ENCODE measurements at places on chromosomes 7 and 10.

- DNase-seq: no peak
These were observed 87.6 kb downstream of the HTR7 start for GRCh38 chr10:90769946-90770841.

GRCh38 chr10:47042780-47043750, 131.8 kb downstream of the PTPN20 start:
- no peak for DNase-seq

GRCh38 chr10:109866168-109866994, 56.9 kb downstream of the XPNPEP1 start:
- DNase-seq: no peak

DNA sequence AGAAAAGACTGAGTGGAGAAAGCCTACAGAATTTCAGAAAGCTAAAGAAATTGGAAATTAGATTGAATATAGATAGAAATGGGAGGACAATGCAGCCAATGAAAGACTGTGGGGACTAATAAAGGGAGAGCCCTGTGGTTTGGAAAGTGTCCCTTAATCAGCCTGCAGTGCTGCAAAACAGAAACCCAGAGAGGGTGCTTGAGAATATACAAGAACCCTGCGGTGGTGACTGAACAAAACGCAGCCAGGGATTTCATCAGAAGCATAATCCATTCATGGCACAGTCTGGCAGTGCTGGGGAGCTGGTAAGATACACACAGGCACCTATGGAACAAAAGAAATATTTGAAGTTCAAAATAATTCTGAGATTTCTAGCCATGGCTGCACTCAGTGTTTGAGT, 19.1 kb downstream of the CEP41 start:
- DNase-seq: no peak

DNA sequence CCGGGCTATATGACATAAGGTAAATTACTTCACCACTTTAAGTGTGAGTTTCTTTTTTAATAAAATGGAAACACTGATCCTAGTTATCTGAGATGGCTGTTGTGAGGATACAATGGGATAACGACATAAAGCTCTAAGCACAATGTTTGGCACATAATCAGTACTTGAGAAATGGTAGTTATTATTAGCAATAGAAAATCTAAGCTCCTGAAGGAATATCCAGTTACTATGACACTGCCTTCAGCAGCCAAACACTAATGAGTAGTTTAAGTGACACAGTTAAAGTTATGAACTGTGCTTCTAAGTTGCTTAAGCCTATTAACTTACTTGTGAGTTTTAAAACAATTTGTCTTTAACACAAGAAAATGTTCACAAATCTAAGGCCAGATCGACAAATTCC, 96.8 kb downstream of the ELAPOR2 start:
- DNase-seq: no peak

DNA sequence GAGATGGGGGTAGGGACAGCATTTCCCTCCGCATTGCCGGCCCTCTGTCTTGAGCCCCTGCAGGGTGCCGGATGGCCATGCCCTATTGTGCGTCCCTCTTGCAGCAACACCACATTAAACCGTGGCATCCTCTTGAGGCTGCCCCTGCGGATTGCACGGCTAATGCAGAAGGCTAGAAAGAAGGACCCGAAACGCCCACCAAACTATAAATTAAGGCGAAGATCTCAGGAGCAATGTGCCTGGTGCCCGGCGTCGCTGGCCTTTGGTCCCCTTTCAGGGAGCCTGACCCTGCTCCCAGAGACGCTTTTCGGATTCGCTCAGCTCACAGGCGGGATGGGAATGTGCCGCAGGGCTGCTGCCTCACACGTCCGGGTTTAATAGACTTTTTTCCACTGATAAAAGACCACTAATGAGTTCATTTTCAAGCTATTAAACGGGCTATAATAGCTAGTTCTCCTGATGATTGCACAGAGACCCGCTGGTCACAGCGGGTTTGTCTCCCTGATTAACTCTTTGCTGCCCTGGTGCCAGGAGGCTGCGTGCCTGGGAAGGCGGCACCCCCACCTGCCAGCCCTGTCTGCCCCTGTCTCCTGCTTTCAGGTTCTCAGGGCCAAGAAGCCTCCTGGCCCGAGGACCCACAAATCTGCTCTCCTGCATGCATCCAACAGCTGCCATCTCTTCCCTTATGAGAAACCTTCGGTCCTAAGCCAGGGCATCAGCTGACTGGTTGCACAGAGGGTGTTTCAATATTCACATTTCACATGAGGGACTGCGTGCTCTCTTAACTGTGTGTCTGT, 128.3 kb downstream of the ADARB2 start:
- DNase-seq: no peak

DNA sequence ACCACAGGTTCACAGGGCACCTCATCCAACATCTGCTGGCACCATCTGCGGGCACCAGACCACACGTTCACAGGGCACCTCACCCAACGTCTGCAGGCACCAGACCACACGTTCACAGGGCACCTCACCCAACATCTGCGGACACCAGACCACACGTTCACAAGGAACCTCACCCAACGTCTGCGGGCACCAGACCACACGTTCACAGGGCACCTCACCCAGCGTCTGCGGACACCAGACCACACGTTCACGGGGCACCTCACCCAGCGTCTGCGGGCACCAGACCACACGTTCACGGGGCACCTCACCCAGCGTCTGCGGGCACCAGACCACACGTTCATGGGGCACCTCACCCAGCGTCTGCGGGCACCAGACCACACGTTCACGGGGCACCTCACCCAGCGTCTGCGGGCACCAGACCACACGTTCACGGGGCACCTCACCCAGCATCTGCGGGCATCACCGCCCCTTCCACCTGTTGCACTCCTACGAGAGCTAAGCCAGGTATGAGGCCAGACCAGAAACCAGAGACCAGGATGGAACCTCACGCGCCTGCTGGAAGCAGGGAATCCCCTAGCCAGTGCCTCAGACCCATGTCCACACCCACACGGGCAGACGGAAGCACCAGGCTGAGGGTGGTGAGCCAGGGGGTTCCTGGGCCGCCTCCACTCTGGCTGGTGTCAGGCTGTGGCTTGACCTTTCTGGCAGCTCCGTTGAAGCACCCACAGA, 182.8 kb downstream of the MAD1L1 start:
- no peak for DNase-seq

DNA sequence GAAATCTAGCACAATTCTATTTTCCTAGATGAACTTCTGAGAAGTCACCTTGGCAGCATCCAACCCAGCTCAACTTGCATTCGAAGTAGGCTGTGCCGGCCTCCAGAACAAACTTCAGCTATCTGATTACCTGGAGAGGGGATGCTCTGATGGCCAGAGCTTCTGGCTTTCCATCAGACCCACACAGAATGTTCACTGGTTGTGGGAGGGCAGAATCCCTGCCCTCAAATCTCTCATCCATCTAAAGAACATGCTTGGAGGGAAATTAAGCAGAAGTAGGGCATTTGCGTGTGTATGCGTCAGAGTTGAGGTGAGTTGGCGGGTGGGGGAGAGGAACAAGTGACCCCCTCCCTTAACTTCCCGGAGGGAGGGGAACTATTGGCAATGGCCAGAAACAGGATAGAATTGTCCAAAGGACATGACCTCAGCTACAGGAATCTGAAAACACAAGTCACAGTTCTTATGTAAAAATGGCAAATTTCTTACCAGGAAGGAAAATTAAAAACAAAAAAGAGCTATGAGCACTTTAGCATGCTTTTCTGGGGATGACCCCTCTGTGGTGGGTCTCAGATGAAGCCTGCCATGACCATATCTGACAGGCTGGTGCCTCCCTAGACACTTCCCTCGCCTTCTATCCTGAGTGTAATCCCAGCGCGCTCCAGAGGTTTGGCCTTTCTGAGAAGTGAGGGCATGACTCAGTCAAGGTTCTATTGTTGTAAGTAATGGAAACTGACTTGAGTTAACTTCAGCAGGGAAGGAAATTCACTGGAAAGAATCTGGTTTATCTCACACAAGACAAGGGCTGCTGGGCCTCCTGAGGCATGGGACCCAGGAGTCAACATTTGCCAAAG, 278.8 kb downstream of the RPS24 start:
- DNase-seq: no peak

DNA sequence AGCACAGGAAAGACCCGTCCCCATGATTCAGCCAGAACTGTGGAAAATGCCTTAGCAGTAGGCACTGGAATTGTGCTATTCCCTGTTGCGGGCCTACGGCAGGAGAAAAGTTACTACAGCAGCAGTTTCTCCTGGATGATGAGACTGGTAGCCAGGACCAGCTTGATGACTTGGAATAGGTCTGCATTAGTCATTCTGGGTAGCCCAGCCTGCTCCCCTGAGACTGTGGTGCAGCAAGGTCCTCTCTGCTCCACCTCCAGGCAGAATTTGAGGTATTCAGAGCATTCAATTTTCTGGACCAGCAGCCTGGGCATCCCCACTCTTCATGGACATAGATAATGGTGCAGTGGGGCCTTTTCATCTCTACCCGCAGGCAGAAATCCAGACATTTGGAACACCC, 490.0 kb downstream of the SH2D4B start:
- peak; percentile 16 for DNase-seq

- DNase-seq: no peak
These were observed 8.6 kb downstream of the CAMK2G start for GRCh38 chr10:73865459-73866442.

DNA sequence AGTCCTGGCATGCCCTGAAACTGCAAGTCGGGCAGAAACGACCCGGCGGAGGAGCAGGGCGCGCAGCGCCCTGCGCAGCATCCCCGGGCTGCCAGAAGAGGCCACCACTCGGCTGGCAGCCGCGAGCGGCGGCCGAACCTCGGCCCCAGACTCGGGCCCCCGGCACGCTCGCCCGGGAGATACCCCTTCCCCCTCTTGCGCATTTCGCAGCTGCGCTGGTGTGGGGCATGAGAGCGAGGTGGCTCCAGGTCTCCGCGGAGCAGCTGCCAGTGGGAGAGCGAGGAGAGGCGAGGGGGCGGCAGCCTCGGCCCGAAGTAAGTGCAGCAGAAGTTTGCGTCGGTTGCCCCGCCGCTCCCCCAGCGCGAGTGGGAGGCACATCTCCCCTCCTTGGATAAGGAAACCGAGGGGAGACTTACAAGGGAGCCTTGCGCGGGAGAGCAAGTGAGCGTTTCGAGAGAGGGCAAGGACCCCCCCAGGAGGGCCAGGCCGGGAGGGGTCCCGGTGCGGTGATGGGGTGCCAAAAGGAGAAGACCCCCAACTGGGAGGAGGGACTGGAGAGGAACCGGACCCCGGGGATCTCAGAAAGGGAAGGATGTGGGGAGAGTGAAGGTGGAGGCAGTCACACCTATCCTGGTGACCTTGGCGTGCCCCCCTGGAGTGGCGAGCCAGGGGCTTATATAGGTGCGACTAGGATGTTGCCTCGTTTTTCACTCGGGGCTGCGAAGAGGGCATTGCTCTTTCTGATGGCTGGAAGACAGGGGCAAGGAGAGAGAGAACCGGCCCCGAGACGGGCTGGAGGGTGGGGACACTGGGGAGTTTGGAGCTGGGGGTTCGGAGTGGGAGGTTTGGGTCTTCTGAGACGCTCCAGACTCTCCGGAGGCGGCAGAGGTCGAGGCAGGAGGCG, 256.3 kb downstream of the OTUD1 start:
- DNase-seq: no peak

DNA sequence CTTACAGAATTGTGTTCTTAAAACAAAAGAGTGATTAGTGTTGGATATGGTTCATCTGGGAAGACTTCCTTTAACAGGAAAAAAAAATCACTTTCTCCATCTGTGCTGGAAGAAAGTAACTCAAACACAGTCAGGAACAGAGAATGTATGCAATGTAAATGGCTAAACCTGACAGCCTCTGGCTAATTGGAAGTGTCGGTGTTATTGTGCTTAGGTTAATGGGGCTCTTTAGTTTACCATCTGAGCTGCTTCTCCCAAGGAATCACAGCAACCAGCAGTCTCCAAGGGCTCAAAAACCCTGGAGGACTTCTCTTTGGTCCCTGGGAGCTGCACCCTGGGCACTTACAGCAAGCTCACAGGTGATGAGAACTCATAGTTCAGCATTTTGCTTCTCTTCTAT, 724.5 kb downstream of the LRMDA start:
- no peak for DNase-seq

GRCh38 chr7:45872116-45873034, 507 bp downstream of the CCDC201 start:
- DNase-seq: no peak

GRCh38 chr7:22332461-22332870, 24.5 kb downstream of the RAPGEF5 start:
- DNase-seq: no peak

DNA sequence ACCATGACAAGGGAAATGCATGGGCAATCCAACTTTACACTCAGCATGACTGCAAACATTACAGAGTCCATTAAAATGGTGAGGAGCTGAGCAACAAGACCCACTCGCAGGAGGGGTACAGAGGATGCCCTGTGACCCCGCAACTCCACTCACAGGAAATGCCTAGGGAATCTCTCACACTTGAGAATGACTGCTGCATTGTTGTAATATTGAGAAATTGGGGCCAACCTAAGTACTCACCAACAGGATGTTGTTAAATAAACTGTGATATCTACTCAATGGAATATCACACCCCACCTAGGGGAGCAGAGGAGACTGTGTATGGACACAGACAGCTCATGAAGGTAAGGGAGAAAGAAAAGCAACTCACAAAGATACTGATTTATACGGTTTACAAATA, 53.4 kb upstream of the CAMK2B start:
- peak; percentile 64 for DNase-seq

DNA sequence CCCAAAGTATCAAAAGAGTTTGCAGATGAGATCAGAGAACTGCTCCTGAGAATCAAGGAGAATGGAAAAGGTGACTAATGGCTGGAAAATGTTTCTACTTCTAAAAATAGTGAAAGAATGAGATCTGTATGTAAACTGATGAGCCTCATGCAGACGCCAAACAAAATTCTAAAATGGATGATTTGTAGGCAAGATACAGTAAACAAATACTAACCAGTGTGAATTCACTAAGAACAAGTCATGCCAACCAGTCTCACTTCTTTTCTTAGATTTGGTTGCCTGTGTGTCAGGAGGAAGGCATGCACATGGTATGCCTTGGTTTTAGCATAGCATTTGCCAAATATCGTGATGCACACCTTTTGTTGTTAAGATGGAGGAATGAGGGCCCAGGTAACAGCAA, 94.9 kb upstream of the PIK3CG start:
- peak; percentile 76 for DNase-seq

DNA sequence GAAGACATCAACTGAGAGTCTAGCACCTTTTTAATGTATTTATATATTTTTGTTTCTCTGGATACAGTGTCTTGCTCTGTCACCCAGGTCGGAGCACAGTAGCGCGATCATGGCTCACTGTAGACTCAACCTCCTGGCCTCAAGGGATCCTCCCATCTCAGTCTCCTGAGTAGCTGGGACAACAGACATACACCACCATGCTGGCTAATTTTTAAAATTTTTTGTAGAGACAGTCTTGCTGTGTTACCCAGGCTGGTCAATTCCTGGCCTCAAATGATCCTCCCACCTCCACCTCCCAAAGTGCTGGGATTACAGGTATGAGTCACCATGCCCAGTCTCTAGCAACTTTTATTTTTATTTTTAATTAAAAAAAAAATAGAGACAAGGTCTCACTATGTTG, 51.4 kb upstream of the ANLN start:
- DNase-seq: no peak

- DNase-seq: no peak
These were observed 95.5 kb downstream of the CELF2 start for GRCh38 chr10:11113156-11113555.

- no peak for DNase-seq
These were observed 185.2 kb upstream of the BMPER start for GRCh38 chr7:33720139-33720538.
